Stimulated activated CD8-positive, alpha-beta memory T cell treated with anti-CD3 and anti-CD28 coated beads, Interleukin-12 subunit alpha, Interleukin-12 subunit beta, amount 100 ng/mL, for 1 hour (primary cell): ENCODE measurements at places on chromosomes 13 and 19.

DNA sequence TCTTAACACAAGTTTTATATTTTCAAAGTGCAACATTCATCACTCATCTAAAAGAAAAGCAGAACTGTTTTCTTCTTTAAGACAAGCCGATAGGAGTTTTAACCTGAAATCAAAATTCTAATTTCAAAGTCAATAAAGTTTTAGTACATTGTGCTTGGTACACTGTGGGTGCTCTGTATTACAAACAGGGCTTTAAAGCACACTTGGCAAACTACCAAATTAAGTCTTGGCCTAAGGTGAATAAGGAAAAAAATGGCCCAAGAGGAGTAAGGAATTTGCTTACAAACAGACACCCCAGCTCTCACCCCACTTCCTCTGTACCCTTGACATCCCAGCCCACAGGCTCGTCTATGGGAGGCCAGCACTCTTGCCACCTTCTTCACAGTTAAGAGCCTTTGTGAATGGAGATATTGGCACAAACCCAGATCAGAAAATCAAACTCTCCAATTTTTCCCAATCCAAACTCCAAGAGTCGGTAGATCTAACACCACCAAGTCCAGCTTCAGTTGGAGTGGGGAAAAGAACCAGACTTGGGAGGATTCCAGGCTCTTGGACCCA, 66.0 kb downstream of the ABCC4 start:
- no peak for DNase-seq

DNA sequence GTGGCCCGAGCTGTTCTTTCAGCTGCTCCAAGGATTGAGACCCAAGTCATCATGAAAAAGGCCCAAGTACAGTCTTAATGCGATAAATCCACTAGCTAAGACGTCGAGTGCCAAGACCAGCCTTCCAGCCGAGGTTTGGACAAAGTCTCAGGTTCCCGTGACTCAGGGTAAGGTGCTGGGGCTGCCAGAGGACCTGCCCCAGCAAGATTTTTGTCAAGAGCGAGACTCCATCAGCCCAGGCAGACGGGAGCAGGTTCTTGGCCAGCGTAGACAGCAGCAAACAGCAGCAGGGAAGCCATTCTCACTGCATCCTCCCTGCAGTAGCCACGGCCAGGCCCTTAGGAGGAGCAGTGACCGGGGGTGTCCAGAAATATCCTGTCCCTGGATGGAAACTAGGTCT, 3.4 kb downstream of the FEM1A start:
- DNase-seq = no peak

- DNase-seq = no peak
Measured at GRCh38 chr13:102677122-102677521, 17.7 kb downstream of the METTL21C start.

- no peak for DNase-seq
Measured at GRCh38 chr13:29991343-29991742, 140.9 kb upstream of the UBL3 start.

DNA sequence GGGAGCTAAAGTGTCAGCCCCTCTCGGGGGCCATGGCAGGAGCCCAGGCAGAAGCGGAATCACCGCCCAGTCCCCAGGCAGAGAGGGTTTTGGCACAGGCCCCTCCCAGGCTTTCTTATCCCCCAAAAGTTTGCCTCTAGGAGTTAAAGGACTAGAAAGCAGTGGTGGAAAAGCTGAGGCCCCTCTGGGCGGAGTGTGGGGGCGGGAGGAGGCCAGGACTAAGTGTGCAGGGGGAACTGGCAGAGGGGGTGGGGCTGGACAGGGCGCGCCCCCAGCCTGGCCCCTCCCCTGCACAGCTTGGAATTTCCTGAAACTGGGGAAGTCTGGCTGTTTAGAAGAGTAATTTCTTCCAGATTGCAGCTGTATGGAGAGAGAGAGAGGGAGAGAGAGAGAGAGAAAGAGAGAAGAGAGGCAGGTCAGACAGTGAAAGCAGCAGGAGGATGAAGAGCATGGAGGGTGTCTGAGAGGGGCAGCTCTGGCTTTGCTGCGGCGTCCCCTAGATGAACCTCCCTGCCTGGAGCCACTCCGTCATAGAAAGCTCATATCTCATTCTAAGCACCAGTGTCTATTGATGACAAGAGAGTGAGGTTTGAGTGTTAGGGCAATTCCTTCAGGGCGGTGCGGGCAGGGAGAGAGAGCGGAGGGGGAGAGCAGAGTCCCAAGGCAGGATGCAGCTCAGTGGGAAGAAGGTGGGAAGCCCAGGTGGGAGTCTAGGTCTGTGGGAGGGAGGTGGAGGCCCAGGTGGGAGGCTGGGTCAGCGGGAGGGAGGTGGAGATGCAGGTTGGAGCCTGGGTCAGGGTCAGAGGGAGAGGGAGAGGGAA, at the start of gene CDC42EP5:
CDC42EP5 (minus strand) TSS at position 226 of the 821 bp plus-strand sequence. CDS start 7,749 bp downstream, outside the sequence.
- DNase-seq = no peak
